NCI-H146 (cell line): ENCODE measurements at places on chromosomes 1 and 21.

GRCh38 chr1:181310560-181310959 lies 172.8 kb upstream of the CACNA1E start:
- no peak for DNase-seq

DNA sequence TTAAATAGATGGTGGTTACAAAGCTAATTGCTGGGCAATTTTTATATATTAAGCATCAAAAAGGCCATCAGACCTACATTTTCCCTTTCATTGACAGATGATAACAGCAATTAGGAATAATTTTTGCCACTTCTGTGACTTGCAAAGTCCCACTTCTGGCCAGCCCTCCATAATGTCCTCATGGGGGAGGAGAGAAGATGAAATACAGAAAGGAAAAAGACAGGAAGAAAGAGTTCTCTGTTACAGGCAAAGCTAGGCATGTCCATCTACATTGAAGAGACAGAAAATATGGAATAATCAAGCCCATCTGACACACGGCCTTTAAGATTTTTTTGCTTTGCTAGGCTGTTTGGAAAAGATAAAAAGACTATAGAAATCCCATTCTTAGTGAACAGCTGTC lies 108.0 kb downstream of the ENAH start:
- DNase-seq: peak; percentile 64

GRCh38 chr1:213669512-213669911 lies 318.3 kb upstream of the PROX1 start:
- no peak for DNase-seq

GRCh38 chr1:228415853-228416216 lies 826 bp downstream of the TRIM17 start:
- DNase-seq: peak; percentile 32

GRCh38 chr1:25933479-25934365 lies 27.5 kb upstream of the STMN1 start:
- DNase-seq: no peak

DNA sequence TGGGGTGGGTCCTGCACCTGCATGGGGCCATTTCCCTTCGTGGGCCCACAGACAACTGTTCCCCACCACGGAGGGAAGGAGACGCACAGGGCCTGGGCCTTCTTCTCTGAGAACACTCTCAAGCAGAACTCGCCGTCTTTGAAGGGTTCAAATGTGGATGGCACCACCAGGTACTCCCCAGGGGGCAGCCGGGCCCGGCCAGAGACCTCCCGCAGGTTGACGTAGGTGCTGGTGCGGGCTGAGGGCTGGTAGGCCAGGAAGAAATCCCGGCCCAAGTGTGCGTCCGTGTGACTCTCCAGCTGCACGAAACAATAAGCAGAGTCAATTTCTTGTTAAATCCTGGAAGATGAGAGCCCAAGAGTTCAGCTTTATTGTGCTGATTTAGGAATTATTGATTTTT lies 56.4 kb downstream of the CAPN8 start:
- DNase-seq: no peak
